ENCODE measurements at places on chromosomes 2 and 18.

DNA sequence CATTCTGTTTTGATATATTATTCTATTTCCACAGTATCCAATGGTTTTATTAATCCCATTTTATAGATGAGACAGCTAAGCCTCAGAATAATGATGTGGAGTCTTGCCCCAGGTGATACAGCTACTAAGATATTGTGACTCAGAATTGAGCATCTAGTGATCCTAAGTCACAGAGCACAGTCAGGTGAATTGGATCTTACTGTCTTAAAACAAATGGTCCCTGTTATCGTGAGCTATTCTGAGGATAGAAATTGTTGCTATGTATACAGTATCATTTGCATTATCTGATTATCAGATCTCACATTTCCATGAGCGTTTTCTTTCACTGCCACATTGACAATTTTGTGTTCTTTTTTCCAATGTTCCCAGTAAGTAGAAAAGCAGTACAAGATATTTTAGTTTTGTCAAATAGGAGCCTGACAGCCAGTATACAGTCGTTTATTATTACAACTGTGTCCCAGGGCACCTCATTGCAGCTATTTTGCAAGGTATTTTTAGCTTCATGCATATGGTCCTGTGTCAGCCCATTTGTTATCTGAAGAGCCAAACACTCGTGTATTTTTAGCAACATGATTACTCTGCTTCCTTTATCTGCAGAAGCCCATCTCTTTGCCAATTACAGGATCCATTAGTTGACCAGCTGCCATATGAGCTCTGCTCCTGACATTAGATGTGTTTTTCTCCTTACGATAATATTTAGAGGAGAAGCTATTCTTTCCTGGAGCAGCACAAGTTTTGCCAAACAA, 25.1 kb upstream of the SGPP2 start:
- no peak for DNase-seq

- DNase-seq: no peak
Observed at GRCh38 chr18:46242183-46242582, 138.0 kb downstream of the HAUS1 start.

- no peak for DNase-seq
Observed at GRCh38 chr2:106843001-106843909, 42.7 kb downstream of the ST6GAL2 start.

DNA sequence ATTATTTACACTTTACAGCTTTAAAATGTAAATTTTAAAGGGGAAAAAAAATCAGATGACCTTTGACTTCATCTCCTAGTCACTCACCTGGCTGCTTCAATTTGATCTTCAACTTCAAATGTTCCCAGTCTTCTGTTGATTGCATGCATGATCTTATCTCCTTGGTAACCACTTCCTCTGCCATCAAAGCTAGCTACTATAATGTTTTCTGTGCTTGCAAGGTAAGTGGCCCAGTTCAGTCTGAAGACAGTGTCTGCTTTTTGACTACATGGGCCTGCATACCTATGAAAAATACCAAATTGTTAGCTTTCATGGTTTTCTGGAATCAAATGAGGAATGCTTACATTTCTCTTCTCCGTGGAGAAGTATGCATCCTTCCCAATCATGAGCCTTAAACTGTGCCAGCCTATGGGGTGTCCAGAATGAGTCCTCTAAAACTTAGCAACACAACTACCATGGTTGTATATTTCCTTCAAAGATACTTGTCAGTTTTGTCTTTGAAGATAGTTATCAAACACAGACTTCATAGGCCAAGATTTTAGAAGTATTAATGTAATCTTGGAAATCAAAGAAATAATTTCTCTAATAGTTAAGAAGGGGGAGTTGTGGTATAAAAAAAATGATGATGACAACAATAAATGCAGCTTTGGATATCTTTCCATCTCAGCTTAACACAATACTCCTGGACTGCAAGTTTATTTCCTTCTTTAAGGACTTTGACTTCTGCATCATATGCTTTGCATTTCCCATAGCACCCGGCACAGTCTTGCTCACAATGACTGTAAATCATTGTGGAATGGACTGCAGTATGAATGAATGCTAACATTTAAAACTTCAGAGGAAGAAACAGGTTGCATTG, 62.1 kb downstream of the DPP4 start:
- DNase-seq: no peak

- no peak for DNase-seq
Observed at GRCh38 chr2:195003881-195004471, 653.0 kb upstream of the SLC39A10 start.

DNA sequence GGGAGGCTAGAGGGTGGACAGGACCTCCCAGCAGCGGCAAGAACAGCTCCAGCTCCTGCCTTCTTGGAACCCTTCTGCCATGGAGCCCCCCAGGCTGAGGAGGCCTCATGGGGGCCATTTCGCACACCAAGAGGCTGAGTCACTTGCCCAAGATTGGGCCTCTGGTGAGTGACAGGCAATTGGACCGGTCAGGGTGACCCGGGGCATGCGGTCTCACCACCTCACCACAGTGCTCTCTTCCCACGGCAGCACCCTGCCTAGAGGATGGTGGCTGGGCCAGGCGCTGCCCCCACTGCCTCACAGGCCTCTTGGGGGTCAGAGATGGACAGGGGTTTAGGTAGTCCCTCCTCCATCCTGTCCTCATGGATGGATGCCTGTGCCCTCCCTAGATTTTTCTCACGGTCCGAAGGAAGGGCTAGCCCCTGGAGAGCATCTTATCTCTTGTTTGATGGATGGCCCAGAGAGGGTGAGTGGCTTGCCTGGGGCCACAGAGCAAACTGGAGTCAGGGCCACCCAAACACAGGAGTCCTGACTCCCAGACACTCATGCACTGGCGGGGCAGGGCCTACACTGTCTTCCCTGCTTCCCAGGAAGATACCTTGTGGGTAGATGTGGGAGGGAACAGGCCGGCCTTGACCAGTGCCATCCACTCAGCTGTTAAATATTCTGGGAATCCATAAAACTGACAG, 119.2 kb downstream of the INHBB start:
- DNase-seq: no peak

DNA sequence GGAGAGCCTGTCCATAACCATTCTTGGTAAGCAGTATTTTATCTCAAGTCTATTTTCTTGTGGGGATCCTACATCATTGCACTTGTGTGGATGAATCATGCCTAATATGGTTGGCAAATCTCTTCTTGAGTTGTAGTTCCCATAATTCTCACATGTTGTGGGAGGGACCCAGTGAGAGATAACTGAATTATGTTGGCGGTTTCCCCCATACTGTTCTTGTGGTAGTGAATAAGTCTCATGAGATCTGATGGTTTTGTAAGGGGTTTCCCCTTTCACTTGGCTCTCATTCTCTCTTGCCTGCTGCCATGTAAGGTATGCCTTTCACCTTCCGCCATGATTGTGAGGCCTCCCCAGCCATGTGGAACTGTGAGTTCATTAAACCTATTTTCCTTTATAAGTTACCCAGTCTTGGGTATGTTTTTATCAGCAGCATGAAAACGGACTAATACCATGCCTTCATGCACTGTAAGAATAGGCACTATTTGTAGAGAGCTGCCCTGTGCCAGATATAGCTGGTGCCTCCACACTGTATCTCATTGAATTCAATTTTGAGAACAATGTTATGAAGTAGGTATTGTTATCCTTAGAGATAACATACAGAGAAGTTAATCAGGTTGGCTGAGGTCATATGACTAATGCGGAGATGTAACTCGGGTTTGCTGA, 148.3 kb downstream of the PLCL1 start:
- peak; percentile 3 for DNase-seq

- DNase-seq: peak; percentile 82
Observed at GRCh38 chr2:240851078-240851991, 17.3 kb upstream of the AGXT start.

- DNase-seq: no peak
Observed at GRCh38 chr2:240510513-240511210, 47.1 kb downstream of the ANKMY1 start.
